ENCODE measurements at places on chromosomes 7 and 10.
A peak's percentile ranks its signal among the peaks of the same experiment; 100 is the strongest.

GRCh38 chr7:93185303-93186027 lies 37.3 kb upstream of the SAMD9L start:
- no peak for DNase-seq

DNA sequence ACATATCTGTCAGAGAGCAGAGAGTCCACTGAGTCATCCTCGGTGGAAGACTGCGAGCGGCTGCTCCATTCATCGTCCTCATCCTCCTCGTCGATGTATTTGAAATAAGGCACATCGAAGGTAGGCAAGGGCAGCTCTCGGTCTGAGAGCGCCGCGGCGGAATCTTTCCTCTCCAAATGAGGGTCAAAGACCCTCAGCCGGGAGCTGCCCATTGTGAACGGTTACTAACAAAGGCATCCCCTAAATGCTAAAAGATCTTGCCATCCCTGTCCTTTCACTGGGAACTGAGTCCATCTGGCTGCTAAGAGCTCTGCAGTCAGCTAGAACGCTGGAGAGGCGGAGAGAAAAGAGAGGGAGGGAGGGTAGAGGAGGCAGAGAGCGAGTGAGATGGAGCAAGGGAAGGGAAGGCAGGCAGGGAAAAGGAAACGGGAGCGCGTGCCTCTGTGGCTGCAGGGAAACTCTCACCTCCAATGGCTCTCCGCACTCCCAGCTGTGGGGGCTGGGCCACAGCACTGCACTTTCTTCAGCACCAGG lies 163.4 kb downstream of the RAPGEF5 start:
- DNase-seq, result peak; percentile 81

GRCh38 chr7:43621729-43622448 lies 39.0 kb downstream of the STK17A start:
- DNase-seq, result no peak

DNA sequence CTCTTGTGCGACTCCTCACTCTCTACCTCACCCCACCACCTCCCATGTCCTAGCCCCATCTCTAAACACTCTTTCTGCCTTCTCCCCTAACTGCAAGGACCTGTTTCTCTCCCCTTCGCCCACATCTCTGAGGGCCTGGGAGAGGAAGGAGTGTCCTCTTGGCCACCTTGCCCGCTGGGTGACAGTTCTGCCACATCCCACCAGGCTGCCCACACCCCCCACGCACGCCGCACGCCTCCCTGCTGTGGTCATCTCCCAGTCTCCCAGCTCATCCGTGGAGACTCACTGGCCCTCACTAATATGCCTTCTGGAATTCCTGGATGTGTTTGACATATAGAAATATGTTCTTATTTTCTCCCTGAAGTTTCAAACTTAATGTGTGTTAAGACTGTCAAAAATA lies 48.5 kb downstream of the GRB10 start:
- no peak for DNase-seq

GRCh38 chr7:109997837-109998236 lies 1093.1 kb upstream of the LRRN3 start:
- DNase-seq, result no peak

- DNase-seq, result no peak
Observed at GRCh38 chr10:119973281-119973680, 80.8 kb downstream of the SEC23IP start.

DNA sequence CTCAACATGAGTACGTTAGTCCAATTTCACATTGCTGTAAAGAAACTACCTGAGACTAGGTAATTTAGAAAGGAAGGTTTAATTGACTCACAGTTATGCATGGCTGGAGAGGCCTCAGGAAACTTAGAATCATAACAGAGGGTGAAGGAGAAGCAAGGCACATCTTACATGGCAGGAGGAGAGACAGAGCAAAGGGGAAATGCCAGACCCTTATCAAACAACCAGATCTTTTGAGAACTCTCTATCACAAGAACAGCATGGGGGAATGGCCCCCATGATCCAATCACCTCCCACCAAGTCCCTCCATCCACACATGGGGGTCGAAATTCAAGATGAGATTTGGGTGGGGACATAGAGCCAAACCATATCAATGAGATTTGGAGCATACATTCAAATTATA lies 34.6 kb upstream of the PDSS1 start:
- DNase-seq, result no peak

- no peak for DNase-seq
Observed at GRCh38 chr10:34523017-34523767, 291.9 kb downstream of the PARD3 start.

DNA sequence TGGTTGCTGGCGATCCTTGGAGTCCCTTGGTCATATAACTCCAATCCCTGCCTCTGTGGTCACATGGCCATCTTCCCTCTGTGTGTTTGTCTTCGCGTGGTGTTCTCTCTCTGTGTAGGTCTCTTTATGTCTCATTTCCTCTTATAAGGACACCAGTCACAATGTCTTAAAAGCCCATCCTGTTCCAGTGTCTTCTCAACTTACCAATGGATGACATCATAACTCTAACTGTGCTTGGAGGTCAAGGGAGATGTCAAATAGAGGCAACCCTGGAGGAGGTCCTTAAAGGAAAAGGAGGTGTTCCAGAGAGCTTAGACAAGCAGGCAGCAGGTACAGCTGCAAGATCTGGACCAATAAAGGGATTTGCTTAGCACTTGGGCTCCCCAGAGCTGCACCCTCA lies 143.0 kb downstream of the BUB3 start:
- no peak for DNase-seq

GRCh38 chr10:117431160-117431559 lies 55.9 kb upstream of the PDZD8 start:
- no peak for DNase-seq

DNA sequence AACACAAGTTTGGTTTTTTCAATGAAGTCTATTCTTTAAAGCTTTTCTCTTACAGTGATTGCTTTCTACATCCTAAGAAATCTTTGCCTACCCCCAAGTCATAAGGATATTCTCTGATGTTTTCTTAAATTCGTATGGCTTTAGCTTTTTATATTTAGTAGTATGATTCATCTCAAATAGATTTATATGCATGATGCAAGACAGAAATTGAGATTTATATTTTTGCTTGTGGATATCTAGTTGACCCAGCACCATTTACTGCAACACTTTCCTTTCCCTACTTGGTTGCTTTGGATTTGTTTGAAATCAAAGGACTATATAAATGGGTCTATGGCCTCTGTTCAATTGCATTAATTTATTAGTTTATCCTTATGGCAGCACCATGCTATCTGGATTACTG lies 113.9 kb downstream of the ZNF438 start:
- DNase-seq, result no peak

DNA sequence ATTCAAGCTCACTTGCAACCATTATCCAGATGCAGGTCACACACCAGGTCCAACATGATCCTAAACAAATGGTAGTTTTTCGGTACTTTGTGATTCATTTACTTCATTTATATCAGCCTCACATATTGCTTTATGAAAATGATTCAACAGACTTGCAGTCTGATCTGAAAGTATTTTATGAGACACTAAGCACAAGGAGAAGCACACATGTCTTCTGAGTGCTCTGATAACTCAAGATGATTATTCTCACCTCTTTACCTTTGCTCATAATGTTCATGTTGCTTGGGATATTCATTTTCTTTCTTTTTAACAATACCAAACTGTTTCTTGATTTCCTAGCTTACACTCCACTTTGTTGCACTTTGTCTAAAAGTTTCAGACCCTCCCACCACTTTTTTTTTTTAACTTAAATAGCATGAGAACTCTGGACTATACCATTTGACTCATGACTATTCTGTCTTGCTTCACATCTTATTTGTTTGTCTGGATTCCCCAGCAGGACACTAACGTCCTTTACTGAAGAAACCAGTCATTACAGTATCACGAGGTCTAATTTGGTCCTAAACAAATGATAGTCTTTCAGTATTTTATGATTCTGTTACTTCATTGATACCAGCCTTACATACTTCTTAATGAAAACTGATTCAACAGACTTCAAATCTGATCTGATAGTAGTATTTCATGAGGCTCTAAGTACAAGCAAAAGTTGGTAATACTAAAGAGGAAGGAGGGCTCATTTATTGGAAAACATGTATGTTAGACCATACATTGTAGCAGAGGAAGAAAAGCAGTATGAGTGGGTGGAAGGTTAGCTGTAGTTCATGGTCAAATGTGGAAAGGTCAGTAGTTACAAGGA lies 171.8 kb upstream of the AHR start:
- DNase-seq, result no peak

DNA sequence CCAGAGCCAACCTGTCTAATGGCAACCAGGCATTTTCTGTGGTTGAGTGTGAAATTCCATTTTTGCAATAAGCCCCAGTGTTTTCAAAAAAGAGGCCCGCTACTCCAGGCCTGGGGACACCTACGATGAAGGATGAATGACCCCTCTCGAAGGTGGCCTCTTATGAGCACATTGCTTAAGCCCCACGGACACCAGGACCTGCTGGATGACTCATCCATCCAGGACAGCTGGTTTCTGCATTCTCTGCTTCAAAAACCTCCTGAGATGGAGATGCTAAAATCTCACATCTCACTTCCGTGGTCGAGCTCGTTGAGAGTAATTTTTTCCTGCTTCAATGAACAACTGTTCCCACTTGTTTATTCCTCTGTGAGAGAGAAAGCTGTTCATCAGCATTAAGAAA lies 150.2 kb upstream of the FZD8 start:
- DNase-seq, result no peak

- DNase-seq, result no peak
Observed at GRCh38 chr7:47036909-47037308, 545.0 kb downstream of the TNS3 start.

DNA sequence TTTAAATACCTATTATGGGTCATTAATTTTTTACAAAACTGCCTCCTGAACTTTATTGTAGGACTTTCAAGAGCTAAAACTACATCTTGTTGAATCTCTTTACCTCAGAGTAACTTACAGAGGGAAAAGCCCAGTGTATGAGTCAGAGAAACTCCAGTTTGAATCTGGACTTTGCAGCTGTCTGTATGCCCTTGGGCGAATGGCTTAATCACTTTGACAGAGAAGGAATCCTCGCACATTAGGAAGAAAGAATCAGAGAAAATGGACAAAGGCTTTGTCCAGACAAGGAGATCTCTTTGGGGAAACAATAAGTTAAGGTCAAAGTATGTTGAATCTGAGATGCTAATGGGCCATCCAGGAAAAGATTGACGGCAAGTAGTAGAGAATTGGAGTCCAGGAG lies 484.2 kb upstream of the CELF2 start:
- no peak for DNase-seq

- no peak for DNase-seq
Observed at GRCh38 chr7:143384148-143384547, 3.0 kb downstream of the ZYX start.

DNA sequence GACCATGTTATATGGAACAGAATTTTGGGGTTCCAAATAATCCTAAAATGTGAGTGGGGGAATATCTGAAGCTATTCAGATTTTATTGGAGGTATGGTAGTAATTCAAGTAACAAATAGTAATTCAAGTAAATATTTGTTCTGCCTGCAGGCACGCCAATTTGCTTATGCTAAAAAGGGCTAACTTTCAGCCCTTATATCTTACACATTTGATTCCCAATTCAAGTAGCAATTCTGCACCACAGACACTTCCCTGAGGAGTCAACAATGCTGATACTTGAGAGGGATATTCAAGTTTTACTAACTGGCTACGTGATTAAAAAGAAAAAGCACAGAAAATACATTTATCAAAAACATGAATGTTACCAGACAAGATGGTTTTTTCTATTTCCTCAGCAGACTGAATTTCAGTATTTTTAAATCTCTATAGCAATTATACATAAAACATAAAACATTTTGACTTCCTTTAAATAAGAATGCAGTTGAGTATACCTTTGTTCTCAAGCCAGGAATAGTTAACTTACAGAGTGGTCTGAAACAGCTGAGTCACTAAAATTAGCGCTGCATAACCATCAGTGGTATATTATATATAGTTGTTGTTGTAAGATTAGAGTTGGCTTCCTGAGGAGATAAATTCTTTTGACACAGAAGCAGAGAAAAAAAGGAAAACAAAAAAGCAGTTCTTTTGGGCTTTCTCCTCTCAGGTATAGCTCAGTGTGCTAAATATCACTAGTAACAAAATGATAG lies 33.9 kb downstream of the MTPN start:
- DNase-seq, result no peak

GRCh38 chr7:12152196-12152918 lies 58.7 kb upstream of the TMEM106B start:
- no peak for DNase-seq

GRCh38 chr7:139441961-139442360 lies 41.5 kb downstream of the KLRG2 start:
- DNase-seq, result no peak

DNA sequence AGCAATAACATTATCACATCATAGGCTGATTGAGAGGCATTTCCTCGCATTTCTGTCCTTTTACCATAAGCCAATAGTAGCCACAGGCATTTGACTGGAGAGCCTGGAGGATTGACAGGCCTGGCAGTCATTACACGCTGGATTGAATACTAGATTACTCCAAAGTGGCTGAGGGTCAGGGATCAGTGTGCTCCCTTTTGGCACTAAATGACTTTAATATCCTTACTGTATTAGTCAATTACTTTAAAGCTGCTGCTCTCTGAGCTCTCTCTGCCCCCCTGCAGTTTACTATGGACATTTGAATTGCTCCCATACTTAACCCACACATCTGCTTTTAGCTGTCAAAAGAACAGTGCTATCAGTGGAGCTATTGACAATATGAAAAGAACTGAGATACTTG lies 302.0 kb downstream of the TFEC start:
- DNase-seq, result no peak

DNA sequence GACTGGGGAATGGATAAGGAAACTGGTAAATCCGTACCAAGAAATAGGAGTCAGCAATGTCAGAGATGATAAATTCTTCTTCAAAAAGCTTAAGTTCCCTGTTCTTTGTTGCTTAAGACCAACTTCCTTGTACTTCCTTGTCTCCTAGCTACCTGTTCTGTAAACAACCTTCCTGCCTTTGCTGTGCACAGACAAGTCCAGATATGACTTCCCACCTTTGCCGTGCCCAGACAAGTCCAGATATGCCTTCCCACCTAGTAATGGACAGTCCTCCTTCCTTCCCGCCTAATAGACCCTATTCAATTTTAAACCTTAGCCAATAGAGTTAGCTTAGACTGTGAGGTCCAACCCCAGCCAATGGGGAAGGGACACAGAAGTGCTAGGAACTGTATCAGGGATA lies 2.5 kb upstream of the ZNF33A start:
- no peak for DNase-seq

Measured in NT2/D1 (cell line).